ENCODE measurements at places on chromosomes 3 and 15. TPM values are rescaled to one million over a fixed set of nuclear protein-coding genes. Genes with fewer than 3 reads are reported as not detected.

XCR1 gene
- under 0.01 TPM for polyA plus RNA-seq

- H3K27ac ChIP-seq = no peak overlapping the region
- H3K4me1 ChIP-seq = no peaks in the 10 kb centered on the region
- H3K36me3 ChIP-seq = no peaks in the 10 kb centered on the region
- H3K4me3 ChIP-seq = no peak overlapping the region
- no peak for DNase-seq
These were observed 100.3 kb upstream of the TPRG1 start for GRCh38 chr3:189071446-189071845.

DNA sequence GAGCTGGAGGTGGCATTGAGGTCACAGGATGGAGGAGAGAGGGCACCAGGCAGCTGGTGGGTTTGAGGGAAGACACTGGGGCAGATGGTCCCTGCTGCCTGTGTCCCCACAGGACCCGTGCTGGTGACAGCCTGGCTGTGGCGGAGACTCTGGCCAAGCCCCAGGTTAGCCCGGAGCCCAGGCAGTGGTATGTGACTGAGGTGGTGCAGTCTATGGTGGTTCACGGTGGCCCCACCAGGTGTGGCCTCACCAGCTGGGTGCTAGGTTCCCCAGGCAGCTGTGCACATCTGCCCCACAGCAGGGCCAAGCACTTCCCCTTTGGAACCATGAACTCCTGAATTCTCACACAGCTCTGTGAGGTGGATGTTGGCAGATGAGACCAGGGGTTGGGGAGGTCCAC is 15.4 kb downstream of the PLXNA1 start:
- H3K27ac ChIP-seq = no peak overlapping the region
- peaks cover 8% of the 10 kb centered on the region for H3K4me1 ChIP-seq
- DNase-seq = peak; percentile 6
- H3K36me3 ChIP-seq = peaks cover 53% of the 10 kb centered on the region

ESYT3 gene
- 0.22 TPM for polyA plus RNA-seq

- H3K4me3 ChIP-seq = no peak overlapping the region
- peaks cover 11% of the 10 kb centered on the region for H3K4me1 ChIP-seq
- H3K36me3 ChIP-seq = peaks cover 9% of the 10 kb centered on the region
These were observed 11.9 kb downstream of the LRCH3 start for GRCh38 chr3:197802779-197803459.
